ENCODE measurements at places on chromosomes 3 and 15.

DNA sequence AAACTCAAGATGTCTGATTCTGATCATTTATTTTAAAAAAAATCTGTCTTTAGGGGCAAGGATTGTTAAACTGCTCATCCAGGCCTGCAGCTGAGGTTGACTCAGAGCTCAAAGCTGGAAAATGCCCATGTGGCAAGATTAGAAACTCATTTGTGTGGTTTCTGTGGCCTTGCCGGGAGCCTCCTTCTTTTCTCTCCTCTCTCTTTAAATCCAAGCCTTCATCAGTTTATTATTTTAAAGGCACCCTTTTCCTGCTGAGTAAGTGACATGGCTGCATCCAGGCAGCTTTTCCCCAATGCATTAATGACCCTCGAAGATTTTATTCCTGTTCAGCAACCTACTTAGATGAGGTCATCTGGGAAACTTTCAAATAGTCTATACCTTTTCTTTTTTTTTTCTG lies 221.3 kb upstream of the CDIN1 start:
- no peak for DNase-seq

GRCh38 chr3:66410976-66411375 lies 89.8 kb downstream of the LRIG1 start:
- no peak for DNase-seq

- DNase-seq: no peak
These were observed 21.7 kb downstream of the XYLB start for GRCh38 chr3:38368238-38368637.

GRCh38 chr15:63474810-63475316 lies 29.5 kb upstream of the USP3 start:
- DNase-seq: peak; percentile 79

GRCh38 chr3:132004571-132004970 lies 30.2 kb downstream of the CPNE4 start:
- DNase-seq: no peak

GRCh38 chr3:67292356-67293121 lies 294.4 kb downstream of the KBTBD8 start:
- no peak for DNase-seq

GRCh38 chr3:89925976-89926375 lies 818.6 kb downstream of the EPHA3 start:
- DNase-seq: no peak

- no peak for DNase-seq
These were observed 835.7 kb downstream of the OTOL1 start for GRCh38 chr3:162332344-162332743.

DNA sequence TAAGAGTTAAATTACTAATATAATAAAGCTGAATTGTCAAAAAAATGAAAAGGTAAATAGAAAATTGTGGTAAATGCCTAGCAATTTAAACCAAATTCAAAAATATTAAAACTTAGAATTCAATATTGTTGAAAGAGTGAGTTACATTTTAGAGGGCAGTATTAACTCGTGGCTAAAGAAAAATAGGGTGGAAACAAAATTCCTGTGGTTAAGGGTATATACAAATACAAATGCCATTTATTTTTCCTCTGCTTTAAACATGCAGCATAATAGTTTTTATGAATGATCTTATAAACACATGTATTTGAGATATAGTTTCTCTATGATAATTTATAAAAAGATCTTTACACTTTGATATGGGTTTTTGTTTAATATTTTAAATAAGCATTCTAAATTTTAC lies 79.0 kb downstream of the NEDD4 start:
- no peak for DNase-seq

DNA sequence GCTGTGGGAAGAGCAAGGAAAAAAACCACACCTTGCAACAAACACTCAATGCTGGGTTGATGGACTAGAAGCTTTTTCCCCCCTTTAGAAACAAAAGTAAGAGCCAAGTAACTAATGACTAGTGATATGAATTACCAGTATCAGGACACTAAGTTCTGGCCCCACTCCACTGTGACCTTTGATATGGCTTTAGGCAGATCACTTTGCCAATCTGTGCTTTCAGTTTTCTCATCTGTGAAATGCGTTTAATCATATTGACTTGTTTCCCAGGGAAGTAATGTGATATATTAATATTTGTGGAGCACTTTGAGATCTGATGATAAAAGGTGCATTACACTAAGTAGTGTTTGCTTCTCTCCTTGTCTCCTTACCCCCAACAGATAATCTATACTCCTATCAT lies 319.3 kb upstream of the SATB1 start:
- DNase-seq: no peak

GRCh38 chr15:70324001-70324974 lies 226.6 kb upstream of the TLE3 start:
- no peak for DNase-seq

GRCh38 chr3:14563946-14564539 lies 23.9 kb upstream of the GRIP2 start:
- DNase-seq: no peak

- no peak for DNase-seq
These were observed 178.9 kb downstream of the SV2B start for GRCh38 chr15:91278951-91279350.

DNA sequence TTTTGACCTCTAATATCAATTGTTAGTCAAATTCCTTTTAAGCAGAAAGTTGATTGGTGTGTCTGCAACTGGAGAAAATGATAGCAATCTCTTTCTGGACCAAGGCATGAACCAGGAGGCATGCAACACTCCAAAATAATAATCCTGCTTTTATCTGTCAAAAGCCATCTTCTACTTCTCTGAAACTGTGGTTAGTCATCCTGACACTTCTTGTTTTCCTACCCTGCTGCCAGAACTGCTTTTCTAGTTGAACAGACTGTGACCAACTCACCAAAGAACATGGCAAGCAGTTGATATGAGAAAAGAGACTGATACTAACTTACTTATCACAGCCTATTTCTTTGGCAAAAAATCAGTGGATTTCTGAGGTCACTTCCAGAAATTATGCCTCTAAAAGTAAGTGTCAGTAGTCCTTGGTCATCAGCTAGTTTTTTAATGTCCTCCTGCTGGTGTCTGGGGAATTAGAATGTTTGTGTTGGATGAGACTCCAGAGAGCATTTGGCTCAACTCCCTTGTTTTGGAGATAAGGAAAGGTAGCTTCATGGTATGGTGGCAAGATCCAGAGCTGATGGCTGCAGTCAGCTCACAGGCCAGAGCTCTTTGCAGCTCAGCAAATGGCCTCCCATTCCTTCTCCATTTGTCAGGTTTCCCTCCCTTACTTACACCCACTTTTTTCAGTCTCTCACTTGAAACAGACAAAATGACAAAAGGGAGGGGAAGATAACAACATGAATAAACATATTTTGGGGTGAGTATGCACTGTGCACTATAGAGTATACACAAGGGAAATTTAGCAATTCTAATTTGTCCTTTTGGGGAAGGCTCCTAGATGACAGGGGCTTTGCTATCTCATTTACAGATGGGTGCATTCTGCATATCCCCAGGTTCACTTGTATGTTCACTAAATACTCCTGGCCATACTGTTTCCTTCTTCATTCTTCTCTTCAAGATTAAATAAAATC lies 7.0 kb downstream of the CRYGS start:
- DNase-seq: no peak

DNA sequence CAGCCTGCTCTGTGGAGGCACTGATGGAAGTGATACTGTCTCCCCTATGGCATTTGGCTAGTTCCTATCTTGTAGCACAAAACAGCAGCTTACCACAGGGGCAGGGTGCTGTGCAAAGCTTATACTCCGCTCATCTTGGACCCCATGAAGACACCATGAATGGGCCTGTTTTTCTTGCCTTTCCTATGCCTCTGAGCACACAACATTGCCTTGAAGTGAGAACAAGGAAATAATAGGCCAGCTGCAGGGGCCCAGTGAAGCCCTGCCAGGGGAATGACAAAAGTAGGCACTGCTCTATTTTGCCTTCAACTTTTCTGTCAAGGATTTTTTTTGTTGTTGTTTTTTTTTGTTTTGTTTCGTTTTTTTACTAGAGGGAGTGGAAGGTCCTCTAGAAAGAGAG lies 110.3 kb downstream of the PDE8A start:
- no peak for DNase-seq

Data from MM.1S (cell line).